Stimulated activated CD8-positive, alpha-beta memory T cell treated with anti-CD3 and anti-CD28 coated beads, Interleukin-4, amount 100 ng/mL, for 48 hours (primary cell): ENCODE measurements at places on chromosomes 2 and 18.

DNA sequence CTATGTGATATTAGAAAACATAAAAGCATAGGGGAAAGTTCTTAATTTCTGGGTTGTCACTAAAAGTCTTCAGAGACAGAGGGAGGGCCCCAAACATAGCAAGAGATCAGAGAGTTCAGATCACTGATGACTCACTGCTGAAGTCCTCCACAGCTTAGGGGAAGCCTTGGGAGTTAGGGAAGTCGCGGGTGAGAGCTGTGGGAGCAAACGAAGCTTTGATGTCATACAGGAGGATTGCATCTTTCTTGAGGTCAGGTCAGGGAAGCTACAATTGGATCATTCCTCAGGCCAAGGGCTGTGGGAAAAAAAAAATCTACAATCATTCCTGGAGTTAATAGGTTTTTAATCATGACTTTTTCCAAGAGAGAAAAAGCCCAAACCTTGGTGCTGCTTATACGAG lies 96.2 kb downstream of the COPS8 start:
- DNase-seq, result no peak

- no peak for DNase-seq
Measured at GRCh38 chr2:202185156-202185555, 53.2 kb downstream of the SUMO1 start.

GRCh38 chr2:214232271-214232670 lies 178.6 kb upstream of the VWC2L start:
- DNase-seq, result no peak

DNA sequence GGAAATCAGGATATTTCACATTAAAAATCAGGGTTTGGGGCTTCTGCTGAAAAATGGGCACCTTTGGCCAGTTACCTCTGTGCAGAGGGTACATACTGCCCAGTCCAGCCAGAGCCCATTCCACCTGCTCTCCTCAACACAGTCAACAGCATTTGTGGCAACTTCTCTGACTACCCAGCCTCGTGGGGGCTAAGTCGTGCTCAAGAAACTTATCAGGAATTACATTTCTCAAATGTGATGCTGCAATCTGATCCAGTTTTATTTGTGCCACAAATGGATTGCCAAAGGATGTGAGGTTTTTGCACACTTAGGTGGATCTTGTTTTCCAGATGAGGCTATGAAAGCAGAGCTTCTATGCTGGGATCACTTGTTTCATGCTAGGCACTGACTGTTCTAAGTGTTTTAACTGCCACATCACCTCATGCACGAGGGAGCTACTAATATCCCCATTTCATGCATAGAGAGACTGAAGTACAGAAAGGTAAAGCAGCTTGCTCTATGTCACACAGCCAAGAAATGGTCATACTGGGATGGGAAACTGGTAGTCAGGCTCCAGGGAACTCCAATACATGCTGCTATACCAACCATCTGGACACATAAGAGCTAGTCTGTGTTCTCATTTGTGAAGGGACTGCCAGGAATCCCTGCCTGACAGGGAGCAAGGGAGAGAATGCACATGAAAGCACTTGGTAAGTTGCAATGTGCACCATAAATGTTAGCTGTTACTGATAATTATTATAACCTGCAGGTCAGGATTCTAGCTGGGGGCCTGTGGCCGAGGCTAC lies 89.0 kb upstream of the HK2 start:
- no peak for DNase-seq

GRCh38 chr2:217662984-217663602 lies 339.7 kb downstream of the TNS1 start:
- DNase-seq, result no peak

GRCh38 chr2:200777275-200777674 lies 34.4 kb upstream of the BZW1 start:
- DNase-seq, result no peak

- DNase-seq, result no peak
Measured at GRCh38 chr2:32952761-32953476, 6.2 kb downstream of the LTBP1 start.

DNA sequence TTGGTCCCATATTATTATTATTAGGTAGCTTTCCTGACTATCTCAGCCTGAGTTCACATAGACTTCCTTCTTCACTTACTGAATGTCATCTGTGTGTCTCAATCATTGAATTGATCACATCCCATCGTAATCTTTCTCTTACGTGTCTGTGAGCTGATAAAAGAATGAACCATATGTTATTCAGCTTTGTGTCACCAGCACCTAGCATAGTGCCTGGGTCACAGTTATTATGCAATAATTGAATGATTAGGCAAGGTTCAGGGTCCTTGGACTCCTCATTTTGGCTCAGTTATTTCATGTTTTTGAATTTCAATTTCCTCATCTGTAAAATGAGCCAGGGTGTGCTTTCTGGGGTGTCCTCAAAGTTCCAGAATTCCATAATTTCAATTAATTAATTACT lies 107.2 kb downstream of the ZEB2 start:
- no peak for DNase-seq

GRCh38 chr2:119723186-119723585 lies 36.5 kb upstream of the PTPN4 start:
- no peak for DNase-seq

- DNase-seq, result no peak
Measured at GRCh38 chr2:38279201-38279600, 97.9 kb downstream of the ATL2 start.

- DNase-seq, result no peak
Measured at GRCh38 chr18:68780802-68781635, 16.9 kb upstream of the CCDC102B start.

DNA sequence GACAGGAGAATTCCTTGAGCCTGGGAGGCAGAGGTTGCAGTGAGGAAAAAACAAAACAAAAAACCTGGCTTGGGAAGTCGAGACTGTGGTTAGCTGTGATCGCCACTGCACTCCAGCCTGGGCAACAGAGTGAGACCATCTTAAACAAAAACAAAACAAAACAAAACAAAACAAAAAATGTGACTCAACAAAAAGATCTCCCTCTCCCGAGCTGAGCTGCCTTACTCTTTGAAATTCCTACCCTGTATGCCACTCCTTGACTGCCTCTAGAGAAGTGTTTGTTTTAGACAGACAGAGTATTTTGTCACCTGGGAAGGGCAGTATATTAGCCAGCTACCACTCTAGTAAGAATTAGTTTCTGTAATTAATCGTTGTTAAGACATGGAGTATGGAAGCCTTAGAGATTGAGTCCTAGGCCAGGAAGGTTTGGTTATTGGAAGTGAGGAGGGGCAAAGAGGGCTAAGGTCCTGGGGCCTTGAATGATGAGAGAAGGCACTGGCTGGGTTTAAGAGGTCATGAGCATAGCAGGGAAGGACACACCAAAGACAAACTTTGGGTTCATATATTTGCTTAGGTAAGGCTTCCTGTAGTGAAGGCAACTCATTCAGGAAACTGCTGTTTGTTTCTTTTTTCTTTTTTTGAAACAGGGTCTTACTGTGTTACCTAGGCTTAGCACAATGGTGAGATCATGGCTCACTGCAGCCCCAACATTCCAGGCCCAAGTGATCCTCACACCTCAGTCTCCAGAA lies 56.0 kb downstream of the HAUS1 start:
- no peak for DNase-seq

DNA sequence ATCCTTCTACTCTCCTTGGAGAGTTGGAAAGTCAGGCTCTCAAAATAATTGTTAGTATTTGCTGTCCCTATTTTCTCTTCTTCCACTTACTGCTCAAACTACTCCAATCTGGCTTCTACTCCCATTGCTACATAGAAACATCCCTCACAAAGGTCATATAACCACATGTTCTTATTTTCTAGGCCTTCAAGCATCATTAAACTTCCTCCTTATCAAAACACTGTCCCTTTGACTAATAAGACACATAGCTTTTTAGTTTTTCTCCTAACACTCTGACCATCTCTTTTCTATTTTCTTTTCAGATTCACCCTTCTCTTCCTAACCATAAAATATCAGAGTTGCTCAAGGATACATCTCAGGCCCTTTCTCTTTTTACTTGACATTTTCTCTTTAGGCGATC lies 148.3 kb downstream of the MBD2 start:
- DNase-seq, result no peak

DNA sequence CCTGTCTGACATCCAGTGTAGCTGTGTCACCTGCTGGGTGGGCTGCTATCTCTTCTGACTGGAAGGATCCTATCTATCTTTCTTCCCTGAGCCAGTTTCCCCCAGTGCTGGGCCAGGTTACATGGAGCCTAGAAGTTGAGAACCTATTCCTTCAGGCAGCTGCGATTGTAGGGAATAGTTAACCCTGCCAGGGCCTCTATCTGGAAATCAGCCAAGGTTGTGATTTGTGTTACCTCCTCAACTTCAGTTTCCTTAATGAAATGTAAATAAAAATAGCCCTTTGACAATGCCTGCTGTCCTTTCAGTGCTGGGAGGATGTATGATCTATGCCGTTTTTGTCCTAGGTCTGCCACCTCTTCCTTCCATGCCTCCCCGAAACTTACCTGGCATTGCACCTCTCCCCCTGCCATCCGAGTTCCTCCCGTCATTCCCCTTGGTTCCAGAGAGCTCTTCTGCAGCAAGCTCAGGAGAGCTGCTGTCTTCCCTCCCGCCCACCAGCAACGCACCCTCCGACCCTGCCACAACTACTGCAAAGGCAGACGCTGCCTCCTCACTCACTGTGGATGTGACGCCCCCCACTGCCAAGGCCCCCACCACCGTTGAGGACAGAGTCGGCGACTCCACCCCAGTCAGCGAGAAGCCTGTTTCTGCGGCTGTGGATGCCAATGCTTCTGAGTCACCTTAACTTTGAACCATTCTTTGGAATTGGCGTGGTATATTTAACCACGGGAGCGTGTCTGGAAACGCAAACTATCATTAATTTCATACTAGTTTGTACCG lies 36.6 kb downstream of the GORASP2 start:
- no peak for DNase-seq

- DNase-seq, result no peak
Measured at GRCh38 chr2:101124643-101125366, 26.4 kb downstream of the TBC1D8 start.

DNA sequence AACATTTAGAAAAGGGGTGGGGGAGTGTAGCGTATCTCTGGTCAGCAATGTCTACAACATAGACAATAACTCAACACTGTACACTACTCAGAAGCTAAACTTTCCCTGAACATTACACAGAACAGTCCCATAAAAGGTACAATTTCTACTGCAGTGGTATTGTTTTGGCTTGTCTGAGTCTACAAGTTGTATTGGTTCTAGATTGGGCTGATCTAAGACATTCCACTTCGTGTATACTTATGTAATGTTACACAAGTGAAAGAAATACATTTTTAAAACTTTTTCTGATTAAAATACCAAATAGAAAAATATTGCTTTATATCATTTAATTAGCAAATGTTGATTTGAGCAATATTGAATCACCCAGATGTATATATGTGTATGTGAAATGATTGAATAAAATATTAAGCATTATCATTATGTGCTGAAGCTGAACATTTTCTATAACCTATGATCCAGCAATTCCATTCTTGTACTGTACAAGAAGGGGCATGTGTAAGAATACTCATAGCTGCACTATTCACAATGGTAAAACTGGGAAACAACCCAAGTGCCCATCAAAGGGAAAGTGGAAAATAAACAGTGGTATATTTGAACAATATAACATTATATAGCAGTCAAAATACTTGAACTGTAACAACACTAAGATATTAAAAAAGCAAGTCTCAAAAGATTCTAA lies 52.4 kb downstream of the VSNL1 start:
- no peak for DNase-seq

- no peak for DNase-seq
Measured at GRCh38 chr2:140604788-140605187, 1526.0 kb downstream of the LRP1B start.

DNA sequence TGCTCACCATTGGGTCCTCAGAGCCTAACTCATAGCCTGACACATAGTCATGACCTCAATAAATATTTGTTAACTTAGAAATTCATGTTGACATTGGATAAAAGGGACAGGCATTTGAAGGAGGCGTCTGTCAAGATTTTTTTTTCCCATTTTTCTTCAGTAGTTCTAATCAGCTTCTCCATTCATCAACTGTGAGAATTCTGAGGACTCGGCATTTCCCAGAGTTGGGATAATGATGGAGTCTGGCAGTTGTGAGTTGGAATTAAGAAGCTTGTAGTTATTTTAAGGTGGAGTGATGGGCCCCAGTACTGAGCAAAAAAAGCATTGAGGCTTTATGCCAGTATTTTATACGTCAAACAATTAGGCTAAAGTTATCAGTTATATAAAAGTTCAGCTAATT lies 4.6 kb downstream of the SPATS2L start:
- no peak for DNase-seq

DNA sequence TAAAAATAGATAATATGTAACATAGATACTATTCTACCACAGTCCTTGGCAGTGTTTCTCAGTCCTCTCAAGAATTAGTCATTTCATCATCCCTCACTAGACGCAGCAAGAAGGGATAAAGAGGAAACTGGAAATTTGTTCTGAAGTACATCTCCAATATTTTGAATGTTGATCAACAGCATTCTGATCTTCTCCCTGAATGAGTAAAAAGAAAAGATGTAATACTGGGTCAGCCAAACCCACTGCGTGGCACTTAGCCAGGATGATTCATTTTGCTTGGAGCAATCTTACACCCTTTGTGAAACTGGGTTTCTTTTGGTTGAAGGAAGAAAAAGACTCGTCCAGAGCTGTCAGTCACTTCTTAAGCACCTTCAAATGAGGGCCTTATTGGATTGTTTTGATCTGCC lies 54.1 kb downstream of the TAF1B start:
- peak; percentile 86 for DNase-seq

GRCh38 chr2:224369028-224369632 lies 32.8 kb downstream of the FAM124B start:
- no peak for DNase-seq

DNA sequence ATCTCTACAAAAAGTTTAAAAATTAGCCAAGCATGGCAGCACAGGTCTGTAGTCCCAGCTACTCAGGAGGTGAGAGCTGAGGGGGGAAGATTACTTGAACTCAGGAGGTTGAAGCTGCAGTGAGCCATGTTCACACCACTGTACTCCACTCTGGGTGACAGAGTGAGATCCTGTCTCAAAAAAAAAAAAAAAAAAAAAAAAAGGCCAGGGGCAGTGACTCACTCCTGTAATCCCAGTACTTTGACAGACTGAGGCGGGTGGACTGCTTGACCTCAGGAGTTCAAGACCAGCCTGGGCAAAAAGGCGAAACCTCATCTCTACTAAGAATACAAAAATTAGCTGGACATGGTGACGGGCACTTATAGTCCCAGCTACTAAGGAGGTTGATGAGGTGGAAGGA lies 37.0 kb downstream of the PUM2 start:
- DNase-seq, result no peak

GRCh38 chr2:62713837-62714236 lies 8.3 kb downstream of the EHBP1 start:
- DNase-seq, result no peak

GRCh38 chr18:2894841-2895370 lies 48.1 kb downstream of the EMILIN2 start:
- peak; percentile 8 for DNase-seq

DNA sequence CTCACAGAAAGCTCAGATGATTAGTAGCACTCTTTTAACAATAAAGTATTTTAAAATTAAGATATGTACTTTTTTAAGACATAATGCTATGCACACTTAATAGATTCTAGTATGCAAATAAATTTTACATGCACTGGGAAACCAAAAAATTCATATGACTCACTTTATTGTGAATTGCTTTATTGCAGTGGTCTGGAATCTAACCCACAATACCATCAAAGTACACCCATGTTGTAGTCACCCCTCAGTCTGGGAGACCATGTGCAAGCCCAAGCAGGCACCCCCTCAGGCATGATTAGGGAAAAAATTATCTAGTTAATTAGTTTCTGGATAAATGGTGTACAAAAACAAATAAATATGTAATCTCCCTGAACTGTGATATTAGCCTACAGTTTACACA lies 649.0 kb upstream of the HS6ST1 start:
- no peak for DNase-seq
